ENCODE measurements at places on chromosomes 7 and 10.

GRCh38 chr7:77797734-77798393 lies 370 bp downstream of the TMEM60 start:
- DNase-seq, result no peak

- no peak for DNase-seq
Measured at GRCh38 chr10:15455456-15455855, 84.4 kb upstream of the FAM171A1 start.

DNA sequence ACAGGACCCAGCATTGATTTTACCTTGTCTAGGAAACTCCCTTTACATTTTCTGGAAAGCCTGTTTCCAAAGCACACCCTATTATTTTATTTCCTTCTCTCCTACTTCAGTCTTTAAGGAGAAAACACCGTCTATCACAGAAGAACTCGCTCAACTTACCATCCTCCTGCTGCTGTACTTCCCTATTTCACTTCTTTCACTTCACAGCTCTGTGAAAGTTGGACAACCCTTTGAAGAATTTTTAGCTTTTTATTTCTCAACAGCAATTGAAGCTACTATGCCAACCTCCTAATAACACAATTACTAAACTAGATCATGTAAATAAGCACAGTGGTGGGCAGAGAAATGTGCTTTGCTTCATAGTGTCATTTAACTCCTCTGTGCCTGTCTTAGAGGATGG lies 166.5 kb downstream of the TFEC start:
- DNase-seq, result peak; percentile 11

GRCh38 chr10:436911-437665 lies 252.4 kb downstream of the DIP2C start:
- no peak for DNase-seq

DNA sequence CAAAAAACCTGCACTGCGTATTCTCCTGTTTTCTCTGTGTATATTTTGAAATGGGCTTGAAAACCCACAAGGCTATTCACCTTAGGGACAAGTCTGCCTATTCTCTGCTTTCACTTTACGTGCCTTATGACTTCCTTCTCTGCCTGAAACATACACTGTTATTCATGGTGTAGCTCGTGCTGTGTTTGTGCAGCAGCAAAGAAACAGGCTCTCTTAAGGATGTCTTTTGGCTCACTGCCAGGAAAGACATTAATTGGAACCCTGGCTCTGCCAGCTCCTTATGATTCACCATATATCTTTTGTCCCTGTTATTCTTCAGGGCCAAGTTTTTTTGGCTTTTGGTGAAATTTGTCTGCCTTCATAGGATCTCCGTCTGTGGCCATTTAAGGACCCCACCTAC lies 92.4 kb downstream of the TMEM106B start:
- no peak for DNase-seq

DNA sequence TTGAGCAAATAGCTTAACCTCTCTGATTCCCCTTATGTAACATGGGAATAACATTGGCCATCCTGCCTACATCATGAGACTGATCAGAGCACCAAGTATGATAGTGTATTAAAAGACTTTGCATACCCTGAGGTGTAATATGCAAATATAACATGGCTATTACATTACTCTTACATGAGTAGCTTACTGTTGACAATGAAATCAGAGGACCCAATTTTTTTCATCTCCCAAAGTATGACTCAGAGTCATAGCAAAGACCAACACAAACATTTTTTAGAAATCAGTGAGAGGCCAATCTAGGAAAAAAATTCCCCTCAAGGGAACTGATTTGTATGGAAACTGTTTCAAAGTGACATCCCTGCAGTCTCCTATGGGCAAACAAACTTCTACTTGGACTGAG lies 47.0 kb upstream of the TMEM140 start:
- DNase-seq, result no peak

DNA sequence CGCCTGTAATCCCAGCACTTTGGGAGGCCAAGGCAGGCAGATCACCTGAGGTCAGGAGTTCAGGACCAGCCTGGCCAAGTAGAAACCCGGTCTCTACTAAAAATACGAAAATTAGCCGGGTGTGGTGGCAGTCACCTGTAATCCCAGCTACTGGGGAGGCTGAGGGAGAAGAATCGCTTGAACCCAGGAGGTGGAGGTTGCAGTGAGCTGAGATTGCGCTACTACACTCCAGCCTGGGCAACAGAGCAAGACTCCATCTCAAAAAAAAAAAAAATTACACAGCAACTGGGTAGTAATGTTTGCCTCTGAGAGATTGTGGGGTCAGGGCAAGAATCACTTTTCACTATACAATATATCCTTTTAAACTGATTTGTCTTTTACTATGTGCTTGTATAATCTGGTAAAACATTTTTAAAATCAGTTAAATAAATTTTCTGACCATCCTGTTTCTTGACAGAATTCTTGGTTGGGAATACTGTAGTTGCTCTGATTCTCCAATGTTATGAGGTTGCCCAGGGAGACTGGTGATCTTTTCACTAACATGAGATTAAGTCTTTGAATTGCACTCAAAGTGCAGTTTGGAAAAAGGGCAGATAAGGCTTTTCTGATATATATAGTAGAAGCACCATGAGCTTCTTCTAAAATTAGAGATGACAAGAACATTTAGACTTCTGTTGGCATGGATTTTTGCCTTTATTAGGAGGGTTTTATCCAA lies 1.5 kb downstream of the ENTPD7 start:
- DNase-seq, result no peak

DNA sequence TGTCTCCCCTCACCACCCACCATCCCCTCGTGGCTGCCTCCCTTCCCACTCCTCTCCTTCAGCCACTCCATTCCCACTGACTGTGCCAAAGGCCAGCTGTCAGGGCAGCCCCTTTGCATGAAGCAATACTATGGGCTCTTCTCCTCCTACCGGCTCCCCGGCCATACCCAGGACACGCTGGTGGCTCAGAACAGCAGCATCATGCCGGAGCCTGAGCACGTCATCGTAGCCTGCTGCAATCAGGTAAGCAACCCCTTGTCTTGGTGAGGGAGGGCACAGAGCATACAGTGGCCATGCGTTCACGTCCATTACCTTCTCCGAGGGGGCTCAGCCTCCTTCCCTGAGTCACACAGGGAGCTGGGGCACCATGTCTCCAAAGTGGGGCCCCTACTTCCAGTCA lies 11.6 kb downstream of the CHAT start:
- DNase-seq, result no peak

- peak; percentile 51 for DNase-seq
Measured at GRCh38 chr10:28250782-28251181, 52.1 kb downstream of the MPP7 start.

- peak; percentile 31 for DNase-seq
Measured at GRCh38 chr7:131688738-131689661, 132.6 kb upstream of the PODXL start.

- DNase-seq, result no peak
Measured at GRCh38 chr10:123608047-123608446, 58.1 kb upstream of the GPR26 start.

- DNase-seq, result peak; percentile 51
Measured at GRCh38 chr7:102412548-102412947, 16.4 kb downstream of the PRKRIP1 start.

DNA sequence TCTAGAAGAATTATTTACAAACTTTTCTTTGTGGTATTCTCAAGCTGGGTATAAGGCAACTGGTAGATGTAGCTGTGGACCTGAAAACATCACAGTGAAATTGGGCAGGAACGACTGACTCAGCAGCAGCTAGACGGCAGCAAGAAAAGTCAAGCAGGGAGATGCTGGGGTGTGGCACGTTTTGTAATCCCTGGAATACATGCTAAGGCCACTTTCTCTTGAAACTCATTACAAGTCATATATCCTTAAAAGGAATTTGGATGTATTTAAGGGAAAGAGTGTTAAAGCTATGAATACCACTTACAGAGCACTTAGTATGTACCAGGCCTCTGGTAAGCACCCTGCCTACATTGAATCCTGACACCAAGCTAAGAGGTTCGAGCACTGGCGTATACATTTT lies 17.4 kb downstream of the BEND7 start:
- DNase-seq, result no peak

DNA sequence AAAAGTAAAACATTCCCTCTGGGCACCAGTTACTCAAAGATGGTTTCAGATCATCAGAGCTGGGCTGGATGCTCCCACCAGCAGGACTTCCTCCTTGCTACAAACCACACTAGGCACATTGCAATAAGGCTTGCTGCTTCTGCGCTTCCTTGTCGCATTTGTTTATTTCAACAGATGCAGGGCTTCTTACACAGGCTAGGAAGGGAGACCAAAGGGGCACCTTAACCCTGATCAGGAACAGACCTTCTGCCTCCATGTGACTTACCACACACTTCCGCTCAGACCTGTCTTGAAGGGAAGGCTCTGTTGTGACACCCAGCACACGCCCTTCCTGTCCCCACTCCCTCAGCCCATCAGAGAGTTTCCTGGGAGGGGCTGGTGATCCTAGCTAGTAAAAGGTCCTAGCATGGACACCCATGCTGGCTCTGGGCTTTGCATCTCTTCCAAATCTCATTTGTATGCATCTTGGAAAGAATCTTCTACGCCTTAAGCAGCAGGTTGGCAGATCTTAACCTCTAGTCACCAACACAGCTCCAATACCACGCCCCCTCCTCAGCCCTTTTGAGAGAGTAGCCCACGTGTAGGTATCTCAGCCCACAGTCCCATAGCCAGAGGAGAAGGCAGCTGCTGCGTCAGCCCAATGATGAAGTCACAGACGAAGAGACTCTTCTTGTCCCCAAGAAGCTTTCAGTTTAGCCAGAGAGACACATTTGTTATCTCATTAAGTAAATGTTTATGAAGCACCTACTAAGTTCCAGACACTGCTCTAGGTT lies 47.1 kb upstream of the SVIL start:
- DNase-seq, result peak; percentile 97

DNA sequence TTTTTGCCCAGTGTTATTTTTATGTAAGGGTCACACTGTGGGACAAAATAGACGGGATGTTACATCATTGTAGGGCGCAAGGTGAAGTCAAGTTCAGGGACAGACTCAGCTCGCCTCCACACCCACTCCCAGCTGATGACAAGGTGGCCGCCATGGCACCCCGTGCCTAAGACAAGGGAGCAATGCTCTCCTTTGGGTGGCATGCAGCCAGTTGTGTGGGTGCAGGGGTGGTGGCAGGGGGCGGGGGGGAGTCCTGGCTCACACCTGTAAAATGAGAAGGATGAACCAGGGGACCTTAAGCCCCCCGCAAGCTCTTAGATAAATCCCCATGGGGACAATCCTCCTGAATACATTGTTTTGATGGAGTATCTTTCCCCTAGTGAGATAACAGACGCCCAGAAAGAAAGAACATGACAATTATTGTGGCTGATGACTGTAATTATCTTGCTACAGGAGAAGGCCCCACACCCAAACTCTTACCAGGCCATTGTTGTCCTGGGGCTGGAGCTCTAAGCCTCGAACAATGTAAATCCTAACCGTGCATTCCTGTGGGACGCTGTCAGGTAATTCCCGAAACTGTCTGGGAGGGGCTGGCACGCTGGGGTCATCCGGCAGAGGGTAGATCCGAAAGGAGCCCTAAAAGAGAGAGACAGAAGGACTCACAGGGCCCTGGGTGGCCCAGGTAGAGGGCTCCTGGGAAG lies 148.7 kb downstream of the MYOF start:
- no peak for DNase-seq

DNA sequence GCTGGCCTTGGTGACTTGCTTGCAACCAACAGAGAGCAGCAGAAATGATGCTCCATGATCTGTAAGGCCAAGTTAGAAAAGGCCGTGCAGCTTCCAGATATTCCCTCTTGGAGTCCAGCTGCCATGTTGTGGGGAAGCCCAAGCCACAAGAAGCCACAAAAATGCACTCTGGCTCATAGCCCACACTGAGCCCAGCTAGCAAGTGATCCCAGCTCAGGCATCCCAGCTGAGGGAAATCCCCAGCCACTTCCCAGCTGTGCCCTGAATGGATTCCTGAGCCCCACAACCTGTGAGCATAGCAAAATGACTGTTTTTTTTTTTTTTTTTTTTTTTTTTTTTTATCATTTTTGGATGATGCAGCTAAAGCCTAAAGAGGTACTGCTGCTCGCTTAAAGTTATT lies 11.1 kb upstream of the SDK1 start:
- no peak for DNase-seq

DNA sequence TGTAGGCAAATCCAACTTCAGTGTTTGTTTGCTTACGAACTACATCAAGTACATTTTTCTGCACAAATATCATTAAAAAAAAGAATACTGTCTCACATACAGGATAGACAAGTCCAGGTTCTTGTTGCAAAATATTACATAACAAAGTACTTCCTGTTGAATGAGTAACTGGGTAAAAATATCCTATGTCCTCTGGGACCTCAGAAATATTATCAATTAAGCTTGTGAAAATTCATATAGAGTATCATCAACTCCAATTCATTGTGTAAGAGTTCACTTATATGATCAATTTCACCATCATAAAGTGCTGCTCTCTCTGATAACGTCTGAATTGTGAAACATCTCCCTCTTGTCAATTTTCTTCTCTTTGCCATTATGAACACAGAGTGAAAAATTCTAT lies 22.6 kb downstream of the HERC4 start:
- DNase-seq, result peak; percentile 21

DNA sequence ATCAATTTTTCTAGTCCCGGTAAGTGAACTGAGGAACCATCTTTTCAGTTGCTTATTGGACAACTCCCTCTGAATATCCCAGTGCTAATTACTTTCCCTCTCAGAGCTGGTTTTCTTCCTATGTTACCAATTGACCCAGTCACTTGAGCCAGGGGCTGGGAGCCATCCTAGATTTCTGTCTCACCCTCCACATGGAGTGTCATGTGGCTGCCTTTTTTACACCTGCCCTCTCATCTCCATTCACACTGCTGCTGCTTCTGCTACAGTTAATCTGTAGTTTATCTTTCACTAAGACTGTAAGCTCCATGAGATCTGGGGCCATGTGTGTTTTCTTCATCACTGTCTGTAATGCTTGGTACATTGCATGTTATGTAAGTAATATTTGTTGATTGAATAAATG lies 35.8 kb downstream of the VCL start:
- DNase-seq, result no peak

DNA sequence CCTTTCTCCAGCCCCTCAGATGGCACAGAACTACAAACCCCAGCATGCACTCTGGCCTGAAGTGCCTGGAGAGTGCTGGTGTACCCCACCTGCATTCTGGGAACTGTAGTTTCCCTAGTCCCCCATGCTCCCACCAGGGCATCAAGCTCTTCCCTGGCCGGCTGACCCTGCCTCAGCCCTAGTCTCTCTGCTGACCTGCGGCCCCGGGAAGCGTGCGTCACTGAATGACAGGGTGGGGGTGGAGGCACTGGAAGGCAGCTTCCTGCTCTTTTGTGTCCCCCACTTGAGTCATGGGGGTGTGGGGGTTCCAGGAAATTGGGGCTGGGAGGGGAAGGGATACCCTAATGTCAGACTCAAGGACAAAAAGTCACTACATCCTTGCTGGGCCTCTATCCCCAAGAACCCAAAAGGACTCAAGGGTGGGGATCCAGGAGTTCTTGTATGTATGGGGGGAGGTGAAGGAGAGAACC lies 2.1 kb downstream of the NOS3 start:
- no peak for DNase-seq

- DNase-seq, result peak; percentile 65
Measured at GRCh38 chr7:13990984-13991790, 1.7 kb upstream of the ETV1 start.

DNA sequence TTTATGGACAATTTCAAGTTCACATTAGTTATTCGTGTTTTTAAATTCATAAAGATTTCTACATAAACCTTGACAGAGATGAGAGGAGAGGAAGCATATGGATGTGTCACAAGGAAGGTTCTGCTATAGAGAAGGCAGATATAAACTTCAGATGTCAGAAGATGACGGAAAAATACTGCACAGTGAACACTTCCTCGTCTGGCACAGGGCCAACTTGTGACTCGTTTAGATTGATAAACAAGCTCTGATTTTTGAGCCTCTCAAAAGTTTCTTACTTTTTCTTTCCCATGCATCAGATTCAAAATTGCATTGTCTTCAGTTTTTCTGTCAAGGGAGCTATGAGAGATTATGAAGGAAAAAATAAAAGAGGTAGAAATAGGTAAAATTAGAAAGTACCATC lies 156.4 kb upstream of the MINDY3 start:
- no peak for DNase-seq
